ENCODE measurements at places on chromosomes 4 and X.

- DNase-seq: no peak
Observed at GRCh38 chrX:68853665-68854251, 24.9 kb downstream of the EFNB1 start.

- DNase-seq: peak; percentile 35
Observed at GRCh38 chr4:152956650-152957436, 20.7 kb downstream of the FHDC1 start.

DNA sequence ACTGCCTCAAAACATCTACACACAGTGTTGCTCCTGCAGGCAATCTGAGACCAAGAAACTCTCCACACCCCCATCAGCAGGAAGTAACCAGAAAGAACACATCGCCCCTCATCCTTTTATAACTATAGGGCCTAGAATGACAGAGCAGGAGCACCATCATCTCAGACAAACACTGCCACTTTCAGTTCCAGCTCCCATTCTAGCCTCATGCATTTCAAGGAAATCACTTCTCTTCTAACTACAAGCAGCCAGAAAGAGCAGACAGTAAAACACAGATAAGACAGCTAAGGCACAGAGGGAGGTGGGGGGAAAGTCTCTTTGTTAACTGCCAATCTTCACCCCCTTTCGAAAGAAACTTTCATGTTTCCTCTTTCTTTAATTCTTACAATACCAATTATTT is 102.6 kb upstream of the TENT5D start:
- no peak for DNase-seq

DNA sequence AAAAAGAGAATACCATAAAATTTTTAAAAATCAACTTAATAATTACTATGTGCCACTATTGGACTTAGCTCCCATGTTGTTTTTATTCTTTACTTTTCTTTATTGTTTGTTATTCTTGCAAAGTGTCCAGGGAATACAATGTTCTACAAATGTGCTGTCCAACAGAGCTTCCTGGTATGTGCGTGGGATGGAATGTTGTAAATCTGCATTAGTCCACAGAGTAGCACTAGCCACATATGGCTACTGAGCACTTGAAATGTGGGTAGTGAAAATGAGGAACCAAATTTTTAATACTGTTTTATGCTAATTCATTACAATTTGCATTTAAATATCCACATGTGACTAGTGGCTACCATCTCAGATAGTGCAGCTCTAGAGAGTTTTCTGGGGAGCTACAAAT is 14.3 kb upstream of the CORIN start:
- DNase-seq: peak; percentile 59

DNA sequence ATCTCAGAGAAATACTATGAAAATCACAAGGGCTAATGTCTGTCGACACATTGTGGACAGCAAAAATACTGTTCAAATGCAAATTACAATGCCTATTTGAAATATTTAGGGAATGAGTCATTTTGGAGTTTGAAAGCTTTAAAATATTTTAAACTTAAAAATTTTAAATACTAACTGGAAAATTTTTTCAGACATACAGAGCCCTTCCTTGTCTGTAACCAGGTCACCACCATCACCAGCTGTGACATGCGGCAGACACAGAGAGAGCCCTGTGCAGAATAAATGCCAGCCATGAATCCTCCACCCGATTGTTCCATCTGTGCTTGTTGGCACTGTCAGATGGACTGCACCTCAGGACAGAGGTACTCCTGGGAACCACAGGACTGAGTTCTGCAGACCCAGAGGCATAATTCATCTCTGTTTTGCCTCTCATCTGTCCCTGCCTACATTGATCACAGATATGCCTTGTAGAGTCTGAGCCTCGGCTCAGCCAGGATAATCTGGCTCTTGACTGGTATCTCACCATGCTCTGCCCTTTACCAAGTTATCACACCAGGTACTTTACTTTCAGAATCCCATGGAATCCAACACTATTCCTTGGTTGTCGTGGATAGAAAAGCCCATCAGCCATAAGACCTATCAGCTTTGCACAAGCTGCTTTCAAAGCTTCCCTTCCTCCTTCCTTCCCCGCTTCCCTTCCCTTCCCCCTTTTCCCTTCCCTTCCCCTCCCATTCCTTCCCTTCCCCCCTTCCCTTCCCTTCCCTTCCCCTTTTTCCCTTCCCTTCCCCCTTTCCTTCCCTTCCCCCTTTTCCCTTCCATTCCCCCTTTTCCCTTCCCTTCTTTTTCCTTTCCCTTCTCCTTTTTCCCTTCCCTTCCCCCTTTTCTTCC is 67.2 kb downstream of the TBC1D9 start:
- no peak for DNase-seq

GRCh38 chrX:104482757-104483156 is 83.2 kb upstream of the IL1RAPL2 start:
- no peak for DNase-seq

DNA sequence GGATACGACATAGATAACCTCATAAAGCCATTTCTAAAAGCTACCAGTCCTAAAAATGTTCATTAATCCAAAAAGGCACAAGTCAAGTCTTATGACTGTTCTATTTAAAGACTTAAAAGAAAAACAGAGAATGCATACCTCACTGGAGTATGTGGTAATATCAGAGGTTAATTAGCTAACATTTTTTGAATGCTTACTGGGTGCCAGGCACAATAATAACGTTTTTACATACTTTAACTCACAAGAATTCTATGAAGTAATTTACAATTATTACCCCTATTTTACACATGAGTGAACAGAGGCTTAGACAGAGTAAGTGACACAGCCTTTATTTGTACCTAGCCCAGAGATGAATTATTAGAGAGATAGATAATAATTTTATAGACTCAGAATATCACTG is 207.5 kb downstream of the PDGFC start:
- no peak for DNase-seq

- DNase-seq: no peak
Observed at GRCh38 chrX:108516184-108516583, 76.5 kb downstream of the COL4A5 start.

DNA sequence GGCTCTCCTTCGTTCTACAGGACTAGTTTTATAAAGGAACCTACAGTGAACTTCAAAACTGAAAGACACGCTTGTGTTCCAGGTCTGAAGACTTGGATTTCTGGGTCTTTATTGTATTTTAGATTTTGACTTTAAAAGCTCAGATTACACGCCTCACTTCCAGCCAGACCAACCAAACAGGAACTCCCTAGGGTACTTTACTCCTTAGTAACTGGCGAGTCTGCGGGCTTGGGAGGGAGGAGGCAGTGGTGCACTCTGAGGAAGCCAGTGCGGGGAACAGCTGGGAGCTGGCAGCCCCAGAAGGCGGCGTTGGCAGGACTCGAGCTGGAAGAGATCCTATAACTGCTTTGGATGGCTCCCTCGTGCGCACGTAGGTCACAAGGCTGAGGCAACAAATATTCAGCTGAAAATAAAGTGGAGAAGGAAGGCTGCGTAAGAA is 391 bp upstream of the PHKA1 start:
- peak; percentile 43 for DNase-seq

DNA sequence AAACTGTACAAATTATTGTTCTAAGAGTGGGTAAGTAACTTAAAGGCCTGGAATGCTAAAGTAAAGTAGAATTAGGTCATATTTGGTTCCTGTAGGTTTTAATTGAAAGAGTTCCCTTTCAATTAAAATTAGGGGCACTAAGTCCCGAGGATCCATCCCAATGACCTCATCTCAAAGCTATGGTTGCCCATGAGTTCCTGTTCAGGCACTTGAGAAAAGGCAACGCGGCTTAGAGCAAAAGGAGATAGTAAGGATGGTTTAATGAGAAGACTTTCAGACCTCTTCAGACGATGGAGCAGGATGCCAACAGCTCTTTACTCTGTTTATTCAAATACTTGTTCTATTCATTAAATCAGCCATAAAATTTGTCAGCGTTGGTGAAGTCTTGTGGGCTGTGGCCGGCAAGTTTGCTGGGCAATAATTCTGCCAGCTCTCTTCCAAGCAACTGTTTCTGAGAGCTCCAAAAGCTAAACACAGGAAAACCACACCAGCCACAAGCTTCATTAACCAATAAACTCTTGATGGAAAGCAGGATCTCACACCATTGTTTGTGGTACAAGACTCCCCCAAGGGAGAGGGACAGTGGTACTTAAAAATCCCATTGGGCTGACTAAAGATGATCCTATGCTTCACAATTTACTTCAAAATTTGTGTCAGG is 167.4 kb downstream of the COL4A6 start:
- DNase-seq: no peak

DNA sequence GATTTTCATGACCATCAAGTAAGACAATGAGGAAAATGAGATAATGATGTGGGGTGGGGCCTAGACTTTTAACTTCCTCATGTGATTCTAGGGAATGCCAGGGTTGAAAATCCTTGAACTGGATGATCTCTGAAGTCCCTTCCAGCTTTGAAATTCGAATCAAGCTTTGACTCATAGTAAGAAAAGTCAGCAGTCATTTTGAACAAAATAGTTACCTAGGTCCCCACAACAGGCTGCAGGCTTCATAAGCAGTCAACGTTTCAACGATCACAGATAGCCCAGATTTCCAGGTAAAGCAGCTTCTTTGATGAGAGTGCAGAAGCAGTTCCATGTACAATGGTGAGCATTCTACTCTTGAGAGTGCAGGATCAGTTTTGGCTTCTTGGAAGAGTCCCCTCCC is 93.7 kb downstream of the GRIA3 start:
- DNase-seq: no peak

- no peak for DNase-seq
Observed at GRCh38 chrX:39961441-39961840, 136.3 kb downstream of the BCOR start.

- no peak for DNase-seq
Observed at GRCh38 chr4:176789955-176790354, 2.8 kb downstream of the VEGFC start.

DNA sequence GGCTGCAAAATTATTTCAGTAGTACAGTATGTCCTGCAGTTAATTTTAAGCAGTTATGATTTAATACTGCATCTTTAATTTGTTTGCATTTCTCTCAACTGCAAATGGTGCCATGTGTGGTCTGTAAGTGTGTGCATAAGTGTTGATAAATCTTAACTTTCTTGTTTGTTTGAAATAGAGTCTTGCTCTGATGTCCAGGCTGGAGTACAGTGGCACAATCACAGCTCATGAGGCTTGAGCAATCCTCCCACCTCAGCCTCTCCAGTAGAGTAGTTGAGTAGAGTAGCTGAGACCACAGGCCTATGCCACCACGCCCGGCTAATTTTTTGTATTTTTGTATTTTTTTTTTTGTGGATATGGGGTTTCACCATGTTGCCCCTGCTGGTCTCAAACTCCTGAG is 322.5 kb upstream of the NR3C2 start:
- no peak for DNase-seq

- DNase-seq: no peak
Observed at GRCh38 chr4:99404595-99405287, 30.4 kb downstream of the ADH7 start.

GRCh38 chr4:111945014-111945413 is 200.2 kb upstream of the FAM241A start:
- no peak for DNase-seq

GRCh38 chr4:4693258-4693657 is 151.4 kb upstream of the STX18 start:
- DNase-seq: no peak

DNA sequence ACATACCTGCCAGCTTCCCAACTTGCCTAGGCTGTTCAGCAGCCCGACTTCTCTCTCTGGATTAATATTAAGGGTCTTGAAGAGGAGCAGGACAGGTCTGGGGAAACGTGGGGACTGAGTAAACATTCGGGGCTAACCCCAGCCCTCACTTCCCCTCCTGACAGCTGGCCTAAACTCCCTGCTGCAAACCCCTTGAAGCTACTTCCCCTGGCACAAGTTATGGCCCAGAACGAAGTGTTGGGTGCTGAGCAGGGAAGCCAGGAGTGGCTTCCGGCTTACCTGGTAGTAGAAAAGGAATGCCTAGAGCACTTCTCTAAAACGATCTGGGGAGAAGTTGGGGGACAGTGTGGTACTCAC is 200.0 kb downstream of the BCOR start:
- no peak for DNase-seq

DNA sequence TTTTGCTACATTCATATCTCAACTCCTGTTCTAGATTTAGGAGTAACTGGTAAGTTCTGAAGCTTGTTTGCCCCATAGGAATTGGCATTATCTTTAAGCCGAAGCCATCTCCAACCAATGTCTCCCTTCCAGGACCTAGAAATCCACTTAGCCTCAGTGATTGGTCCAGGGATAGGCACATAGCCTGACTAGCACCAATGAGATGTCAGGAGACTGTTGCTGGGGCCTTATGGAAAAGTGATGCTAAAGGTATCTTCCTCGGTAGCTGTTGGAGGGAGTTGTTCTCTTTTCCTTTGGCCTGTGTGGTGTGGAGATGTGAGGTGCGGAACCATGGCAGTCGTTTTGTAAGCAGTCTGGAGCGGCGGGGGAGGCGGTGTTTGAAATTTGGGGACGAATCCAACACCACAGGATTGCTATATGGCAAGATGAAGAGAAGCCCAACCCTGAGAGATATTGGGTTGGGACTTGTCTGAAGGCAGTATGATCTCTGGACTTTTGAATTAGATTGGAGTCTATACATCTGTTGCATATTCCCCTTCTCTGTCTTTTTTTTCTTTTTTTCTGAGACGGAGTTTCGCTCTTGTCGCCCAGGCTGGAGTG is 109.8 kb upstream of the ATP6AP2 start:
- DNase-seq: no peak

DNA sequence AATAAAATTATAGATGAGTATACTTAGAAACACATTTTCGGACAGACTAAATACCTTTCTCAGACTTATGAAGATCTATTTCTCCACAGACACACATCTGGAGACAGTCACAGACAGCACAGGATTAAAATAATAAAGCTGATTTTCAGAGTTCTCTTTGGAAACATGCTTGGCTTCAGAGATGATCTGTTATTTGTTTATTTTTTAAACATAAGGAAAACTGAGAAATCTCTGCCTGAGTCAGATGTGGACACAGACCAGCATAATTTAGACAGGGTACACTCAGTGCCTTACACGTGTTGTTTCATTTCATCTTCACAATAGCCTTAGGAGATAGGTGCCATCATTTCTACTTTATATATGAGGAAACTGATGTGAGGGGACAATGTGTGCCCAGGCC is 92.1 kb downstream of the SLC9A7 start:
- DNase-seq: no peak

DNA sequence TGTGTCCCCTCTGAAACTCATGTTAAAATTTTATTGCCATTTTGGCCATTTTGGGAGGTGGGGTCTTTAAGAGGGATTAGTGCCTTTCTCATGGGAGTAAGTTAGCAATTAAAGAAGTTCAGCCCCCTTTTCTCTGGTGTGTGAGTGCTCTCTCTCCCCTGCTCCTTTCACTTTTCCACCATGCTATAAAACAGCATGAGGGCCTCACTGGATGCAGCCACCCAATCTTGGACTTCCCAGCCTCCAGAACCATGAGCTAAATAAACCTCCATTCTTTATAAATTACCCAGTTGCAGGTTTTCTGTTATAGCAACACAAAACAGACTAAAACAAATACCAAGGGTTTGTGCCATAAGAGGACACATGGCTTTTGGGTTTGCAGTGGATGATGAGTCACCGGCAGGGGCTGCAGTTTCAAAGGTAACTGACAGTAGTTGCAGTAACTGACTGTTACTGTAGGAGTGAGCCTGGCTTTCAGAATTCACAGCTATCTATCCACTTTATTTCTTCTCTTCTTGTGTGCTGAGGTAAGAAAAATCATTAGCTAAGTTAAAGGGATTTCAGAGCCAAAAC is 121.5 kb downstream of the PPEF1 start:
- no peak for DNase-seq
